Transverse colon (tissue), 4 donors: ENCODE measurements at places on chromosomes 2 and 18.
A peak's percentile ranks its signal among the peaks of the same experiment; 100 is the strongest.

DNA sequence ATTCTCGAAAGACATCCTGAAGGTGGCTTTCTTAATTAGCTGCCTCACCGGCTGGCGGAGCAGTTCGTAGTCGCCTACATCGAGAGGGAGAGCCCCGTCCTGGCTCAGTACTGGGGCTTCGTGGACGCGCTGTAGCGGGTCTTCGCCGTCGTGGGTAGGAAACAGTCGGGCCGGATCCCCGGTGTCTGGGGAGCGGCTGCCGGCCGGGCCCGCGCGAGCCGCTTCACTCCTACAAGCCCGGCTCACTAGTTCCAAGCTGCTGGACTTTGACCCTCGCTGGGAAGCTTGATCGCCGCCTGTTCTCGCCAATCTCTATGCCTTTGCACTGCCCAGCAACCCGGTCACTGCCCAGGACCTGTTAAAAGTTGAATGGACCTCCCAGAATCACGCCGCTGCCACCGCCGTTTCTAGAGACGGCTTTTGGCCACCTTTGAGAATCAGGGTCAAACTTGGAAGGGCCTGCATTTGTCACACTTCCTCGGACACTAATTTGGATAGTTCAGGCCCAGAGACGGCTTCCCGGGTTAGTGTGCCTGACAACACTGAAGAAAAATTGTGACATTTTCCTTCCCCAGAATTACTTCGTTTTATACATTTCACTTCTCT lies 41.4 kb upstream of the AKAIN1 start:
- peak; percentile 82 for DNase-seq

- DNase-seq = peak; percentile 58
Measured at GRCh38 chr2:174593574-174594203, 3.9 kb downstream of the WIPF1 start.

GRCh38 chr2:63992061-63992685 lies 27.1 kb downstream of the VPS54 start:
- no peak for DNase-seq

DNA sequence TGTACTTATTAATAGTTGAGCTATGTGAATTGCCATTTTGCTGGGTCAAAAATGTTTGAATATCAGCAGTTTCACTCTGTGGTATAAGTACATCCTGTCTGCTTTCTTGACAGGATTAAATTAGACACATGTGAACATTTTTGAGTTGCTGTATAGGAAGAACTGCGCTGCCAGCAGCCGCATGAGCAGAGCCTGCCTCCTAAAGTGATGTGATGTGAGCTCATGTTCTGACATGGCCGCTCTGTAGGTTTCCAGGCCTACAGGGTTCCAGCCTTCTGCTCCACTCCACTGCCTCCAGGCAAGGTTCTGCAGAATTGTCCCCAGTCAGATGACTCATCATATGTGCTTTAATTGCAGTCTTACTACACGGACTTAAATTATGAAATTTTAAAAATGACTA lies 119.7 kb upstream of the NFATC1 start:
- DNase-seq = no peak

DNA sequence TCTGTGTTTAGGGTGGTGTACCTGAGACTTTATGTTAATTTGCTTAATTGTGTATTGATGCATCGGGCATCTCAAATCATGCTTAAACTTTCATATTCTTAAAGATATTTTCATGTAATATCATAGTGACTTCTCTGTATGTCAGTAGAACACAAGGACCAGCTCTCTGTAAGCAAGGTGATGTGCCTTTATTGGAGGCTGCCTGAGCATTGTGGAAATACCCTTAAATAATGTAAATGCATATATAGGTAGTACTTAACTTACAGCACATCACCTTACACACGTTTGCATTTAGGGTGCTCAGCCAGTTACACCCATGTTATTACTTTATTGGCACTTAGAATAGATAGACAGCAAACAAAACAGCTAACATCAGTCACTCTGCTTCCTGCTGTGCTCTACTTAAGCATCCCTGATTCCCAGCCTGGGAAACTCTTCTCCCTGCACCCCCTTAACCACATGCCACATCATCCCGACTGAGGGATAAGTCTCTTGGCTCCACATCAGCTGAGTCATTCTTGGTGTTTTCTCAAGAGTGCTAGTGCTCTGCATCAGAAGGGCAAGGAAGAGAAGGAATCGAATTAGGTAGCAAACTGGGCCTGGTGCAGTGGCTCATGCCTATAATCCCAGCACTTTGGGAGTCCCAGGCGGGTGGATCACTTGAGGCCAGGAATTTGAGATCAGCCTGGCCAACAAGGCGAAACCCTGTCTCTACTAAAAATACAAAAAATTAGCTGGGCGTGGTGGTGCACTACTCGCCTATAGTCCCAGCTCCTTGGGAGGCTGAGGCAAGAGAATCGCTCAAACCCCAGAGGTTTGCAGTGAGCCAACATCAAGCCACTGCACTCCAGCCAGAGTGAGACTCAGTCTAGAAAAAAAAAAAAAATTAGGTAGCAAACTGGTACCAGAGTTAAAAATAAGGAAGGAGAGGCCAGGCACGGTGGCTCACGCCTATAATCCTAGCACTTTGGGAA lies 108.7 kb downstream of the MAP3K20 start:
- DNase-seq = peak; percentile 35

- DNase-seq = no peak
Measured at GRCh38 chr2:75894170-75894569, 183.5 kb upstream of the GCFC2 start.

DNA sequence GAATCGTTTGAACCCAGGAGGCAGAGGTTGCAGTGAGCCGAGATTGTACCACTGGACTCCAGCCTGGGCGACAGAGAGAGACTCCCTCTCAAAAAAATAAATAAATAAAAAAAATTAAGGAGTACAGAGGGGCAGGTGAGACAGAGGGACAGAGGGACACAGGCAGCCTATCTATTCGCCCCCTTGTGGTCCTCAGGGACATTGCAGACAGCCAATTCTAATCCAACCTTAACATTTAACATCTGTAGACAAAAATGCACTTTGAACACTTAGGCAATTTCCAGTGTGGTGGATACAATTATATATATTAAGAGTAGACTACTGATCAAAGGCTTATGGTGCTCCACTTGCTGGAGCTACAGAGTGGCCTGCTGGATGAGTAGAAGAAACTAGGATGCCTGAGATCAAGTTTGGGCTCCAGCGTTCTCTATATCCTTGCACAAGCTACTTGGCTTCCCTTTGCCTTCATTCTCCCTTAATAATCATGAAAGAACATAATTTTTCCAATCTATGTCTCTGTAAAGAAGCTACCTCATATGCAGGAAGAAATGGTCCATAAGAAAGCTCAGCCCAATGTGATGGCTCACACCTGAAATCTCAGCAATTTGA lies 8.2 kb upstream of the SMARCAL1 start:
- peak; percentile 36 for DNase-seq

DNA sequence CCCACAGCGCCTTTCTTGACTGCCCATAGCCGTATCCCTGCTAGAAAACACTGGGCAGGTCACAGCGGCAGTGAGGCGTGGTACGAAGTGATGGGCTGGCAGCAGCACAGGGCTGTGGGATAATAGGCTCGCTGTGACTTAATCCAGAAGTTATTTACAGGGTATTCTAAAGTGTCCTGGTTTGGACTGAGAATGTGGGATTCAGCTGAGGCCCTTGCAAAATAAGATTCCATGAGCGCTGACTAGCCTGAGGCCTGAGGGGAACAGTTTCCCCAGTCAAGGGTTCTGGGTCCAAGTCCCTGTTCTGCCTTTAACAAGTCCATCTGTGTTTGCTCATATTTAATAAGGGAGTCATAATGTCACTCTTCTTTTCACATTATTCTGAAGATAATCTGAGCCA lies 34.6 kb downstream of the SETBP1 start:
- DNase-seq = peak; percentile 47

GRCh38 chr2:201242571-201243277 lies 17.6 kb upstream of the CASP8 start:
- DNase-seq = no peak

- DNase-seq = no peak
Measured at GRCh38 chr2:108034843-108035242, 48.5 kb downstream of the SLC5A7 start.

- no peak for DNase-seq
Measured at GRCh38 chr2:56674084-56674483, 490.3 kb downstream of the CCDC85A start.

DNA sequence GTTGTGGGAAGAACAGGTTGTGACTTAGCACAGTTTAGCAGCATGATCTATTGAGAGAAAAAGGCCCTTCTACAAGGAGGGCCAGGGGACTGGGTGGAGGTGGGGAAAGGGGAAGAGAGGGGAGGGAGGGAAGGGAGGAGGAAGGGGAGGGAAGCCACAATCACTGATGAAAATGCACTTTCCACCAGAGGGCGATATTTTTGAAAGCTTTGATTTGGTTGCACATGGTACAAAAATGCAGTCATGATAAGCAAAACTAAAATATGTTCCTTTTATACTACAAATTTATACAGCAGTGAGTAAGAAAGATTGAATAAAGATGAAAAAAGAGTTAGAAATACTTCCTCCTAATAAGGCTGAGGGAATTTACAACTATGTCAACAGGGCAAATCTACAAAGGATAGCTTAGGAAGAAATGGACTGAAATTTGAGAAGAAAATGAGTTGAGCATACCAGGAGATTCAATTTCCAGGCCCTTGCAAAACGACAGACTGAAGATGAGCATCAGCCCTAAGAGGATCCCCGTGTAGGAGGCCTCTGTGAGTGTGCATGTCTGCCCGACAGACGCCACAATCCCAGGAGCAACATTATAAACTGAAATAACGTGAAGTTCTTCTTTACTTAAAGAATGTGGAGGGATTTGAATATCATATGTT lies 17.2 kb downstream of the SH3YL1 start:
- no peak for DNase-seq

- no peak for DNase-seq
Measured at GRCh38 chr18:934518-935133, 30.0 kb downstream of the ADCYAP1 start.

GRCh38 chr18:43195421-43195820 lies 79.9 kb upstream of the RIT2 start:
- no peak for DNase-seq

DNA sequence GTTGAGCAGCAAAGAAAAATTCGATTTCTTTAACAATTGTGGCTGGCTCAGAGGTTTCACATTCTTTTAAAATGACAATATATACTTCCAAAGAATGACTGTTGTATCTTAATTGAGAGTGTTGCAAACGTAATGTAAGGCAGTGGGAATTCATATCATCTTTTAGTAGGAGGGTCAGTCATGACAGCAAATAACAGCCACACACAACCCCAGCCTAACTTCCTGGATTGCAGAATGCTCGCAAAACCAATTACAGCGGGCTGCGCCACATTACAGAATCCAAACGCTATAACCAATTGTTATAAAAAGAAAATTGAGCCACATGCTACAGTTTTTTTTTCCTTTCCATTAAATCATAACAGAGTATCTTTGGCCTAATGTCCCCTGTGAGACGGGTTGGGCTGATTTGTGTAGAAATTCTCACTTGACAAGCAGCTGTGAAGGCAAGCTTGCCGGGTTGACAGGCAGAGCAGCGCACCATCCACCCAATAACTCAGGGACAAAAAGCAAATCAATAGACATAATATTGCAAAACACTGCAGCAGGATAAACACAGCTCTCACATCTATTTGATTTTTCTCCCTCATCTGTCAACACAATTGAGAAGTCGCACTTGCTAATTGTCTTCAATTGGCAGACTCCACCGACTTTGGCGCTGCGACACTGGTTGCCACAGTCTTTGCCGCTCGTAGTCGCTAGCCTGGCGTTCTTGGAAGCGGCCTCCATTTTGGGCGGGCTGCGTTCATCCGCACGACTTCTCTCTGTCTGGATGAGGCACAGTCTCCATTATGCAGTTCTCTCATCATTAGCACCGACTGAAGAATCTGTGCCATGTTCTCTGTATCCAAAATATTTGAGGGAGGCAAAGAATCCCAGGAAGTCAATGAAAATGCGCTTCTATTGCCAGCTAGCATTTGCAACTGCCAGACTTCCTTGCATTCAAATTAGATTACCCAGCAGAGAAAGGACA lies 95.0 kb upstream of the CCDC68 start:
- DNase-seq = no peak

DNA sequence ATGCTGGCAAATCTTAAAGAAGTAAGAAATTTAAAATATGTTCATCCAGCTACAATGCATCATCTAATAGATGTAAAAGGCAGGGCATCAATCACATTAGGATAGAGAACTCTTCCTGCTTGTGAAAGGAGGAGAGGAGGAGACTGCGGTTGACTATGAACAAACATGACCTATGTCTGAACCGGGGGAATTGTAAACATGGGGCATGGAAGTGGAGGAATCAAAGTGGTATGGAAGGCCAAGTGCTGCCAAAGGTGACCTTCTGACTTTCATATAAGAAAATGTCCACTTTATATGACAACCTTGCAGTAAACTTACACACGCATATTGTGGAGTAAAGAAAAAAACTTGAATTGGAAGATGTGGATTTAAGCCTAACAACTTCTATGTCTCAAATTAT lies 20.0 kb upstream of the SLC8A1 start:
- DNase-seq = no peak

DNA sequence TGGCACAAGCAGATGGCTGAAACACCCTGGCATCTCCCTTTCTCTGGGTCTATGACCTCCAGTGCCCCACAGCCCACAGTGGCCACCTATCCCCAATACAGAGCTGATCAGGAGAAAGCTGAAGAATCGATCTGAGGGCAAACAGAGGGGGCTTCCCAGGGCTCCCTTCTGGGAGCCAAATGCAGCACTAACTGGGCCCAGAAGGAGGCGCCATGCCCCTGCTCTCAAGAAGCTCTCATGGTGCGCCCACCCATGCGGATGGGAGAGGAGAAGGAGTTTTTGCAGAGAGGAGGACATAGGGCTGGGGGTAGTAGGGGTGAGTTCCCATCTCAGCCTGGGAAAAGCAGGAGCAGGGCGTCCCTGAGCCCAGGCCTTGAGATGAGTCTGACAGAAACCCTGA lies 787.3 kb upstream of the RAB6C start:
- no peak for DNase-seq

DNA sequence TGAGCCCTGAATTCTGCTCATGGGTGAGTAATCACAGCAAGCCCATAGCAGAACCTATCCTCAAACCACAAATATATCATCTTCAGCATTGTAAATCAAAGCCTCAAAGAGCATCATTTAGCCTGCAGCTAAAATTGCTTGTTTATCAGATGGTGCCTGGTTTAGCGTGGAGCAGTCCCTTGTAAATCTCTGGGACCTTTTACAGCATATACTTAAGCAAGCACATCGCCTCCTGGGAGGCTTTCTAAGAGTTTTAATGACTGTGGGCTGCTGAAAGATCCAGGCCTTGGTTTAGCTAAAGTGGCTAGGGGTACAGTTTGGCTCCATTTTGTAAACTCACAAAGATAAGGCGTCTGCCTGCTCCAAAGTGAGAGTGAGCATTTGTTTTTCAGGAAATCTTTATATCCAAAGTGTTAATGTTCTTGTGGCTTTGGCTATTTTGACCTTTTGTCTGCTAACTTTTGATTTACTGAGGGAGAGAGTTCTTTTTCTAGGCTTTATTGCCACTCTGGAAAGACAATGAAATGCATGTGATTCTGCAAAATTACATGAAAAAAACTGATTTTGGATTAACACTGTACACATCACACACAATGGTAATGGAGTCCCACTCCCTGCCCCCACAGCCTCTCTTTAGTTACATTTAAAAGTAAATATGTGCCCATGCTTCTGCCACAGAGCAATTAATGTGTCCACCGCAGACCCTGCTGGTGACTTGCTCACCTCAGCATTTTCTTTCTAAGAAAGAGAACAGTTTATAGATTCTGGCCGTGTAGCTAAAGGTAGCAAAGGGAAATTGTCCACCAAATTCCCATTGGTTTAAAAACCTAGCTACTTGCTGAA lies 194.8 kb downstream of the LNPK start:
- no peak for DNase-seq

- no peak for DNase-seq
Measured at GRCh38 chr18:58316396-58317342, 272.6 kb downstream of the NEDD4L start.
